ENCODE measurements at places on chromosomes 11 and 22. TPM values are rescaled to one million over a fixed set of nuclear protein-coding genes. Genes with fewer than 3 reads are reported as not detected.

CSNK2A3 gene
- 1.6 TPM for total RNA-seq

RAG1 gene
- 1.2 TPM for total RNA-seq

OR56A1 gene
- not detected for total RNA-seq

CCDC188 gene
- total RNA-seq: 0.67 TPM

OR52I1 gene
- total RNA-seq: not detected

CRYBA4 gene
- not detected for total RNA-seq

INS gene
- total RNA-seq: not detected

CCDC15 gene
- 0.24 TPM for total RNA-seq

C1QTNF5 gene
- 33.8 TPM for total RNA-seq

KRTAP5-1 gene
- not detected for total RNA-seq

TRIM49 gene
- not detected for total RNA-seq

STK33 gene
- total RNA-seq: 24.8 TPM

CHRM1 gene
- not detected for total RNA-seq

OR51F2 gene
- total RNA-seq: not detected

TPBGL gene
- total RNA-seq: 0.08 TPM

ALX4 gene
- 0.05 TPM for total RNA-seq

OR2AG1 gene
- total RNA-seq: not detected

LGALS12 gene
- total RNA-seq: 0.83 TPM

OR10A2 gene
- not detected for total RNA-seq

PHETA2 gene
- total RNA-seq: 4.5 TPM

MUC5AC gene
- total RNA-seq: not detected

CNTN5 gene
- total RNA-seq: not detected

YPEL4 gene
- total RNA-seq: 0.59 TPM

AMOTL1 gene
- total RNA-seq: 60.1 TPM

EXPH5 gene
- 0.46 TPM for total RNA-seq

KLHL35 gene
- 0.75 TPM for total RNA-seq

MUC6 gene
- not detected for total RNA-seq

MMP3 gene
- not detected for total RNA-seq

MRGPRX4 gene
- not detected for total RNA-seq

CD248 gene
- 9.7 TPM for total RNA-seq

LRRC74B gene
- not detected for total RNA-seq

TEX12 gene
- 0.32 TPM for total RNA-seq

ZNF70 gene
- 3.0 TPM for total RNA-seq

TMA7B gene
- total RNA-seq: not detected

OR2AG2 gene
- not detected for total RNA-seq

CCDC86 gene
- total RNA-seq: 10.3 TPM

KCNA4 gene
- total RNA-seq: 15.6 TPM

TSKU gene
- total RNA-seq: 6.9 TPM

CHADL gene
- 2.9 TPM for total RNA-seq

B4GALNT4 gene
- 0.24 TPM for total RNA-seq

MS4A15 gene
- not detected for total RNA-seq

CDKN1C gene
- total RNA-seq: 11.5 TPM

VPREB1 gene
- not detected for total RNA-seq

LDHAL6A gene
- not detected for total RNA-seq

CALCB gene
- total RNA-seq: not detected

KCNJ5 gene
- total RNA-seq: 12.1 TPM

CACNA1I gene
- total RNA-seq: 0.03 TPM

GRAMD1B gene
- total RNA-seq: 15.3 TPM

CD3D gene
- total RNA-seq: 0.62 TPM

OR51B2 gene
- not detected for total RNA-seq

TSSK2 gene
- not detected for total RNA-seq

OMP gene
- total RNA-seq: not detected

SAA2 gene
- 0.48 TPM for total RNA-seq
